ENCODE measurements at places on chromosomes 3 and 15.
A peak's percentile ranks its signal among the peaks of the same experiment; 100 is the strongest.

DNA sequence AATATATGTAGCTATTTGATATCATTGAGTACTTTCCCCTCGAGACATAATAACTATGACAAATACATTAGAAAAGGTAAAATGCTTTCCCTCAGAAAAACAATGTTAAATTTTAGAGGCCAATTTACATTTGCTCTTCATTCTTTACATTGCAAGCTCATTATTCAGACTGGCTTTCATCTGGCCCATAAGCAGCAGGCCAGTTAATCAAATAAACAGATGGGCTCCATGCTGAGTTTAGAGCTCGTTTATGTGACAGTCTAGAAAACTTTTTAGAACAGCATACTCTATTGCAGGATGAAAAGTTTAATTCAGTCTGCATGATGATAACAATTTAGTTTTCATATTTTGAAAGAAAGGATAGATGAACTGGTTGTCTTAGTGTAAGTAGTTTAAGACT lies 150.6 kb downstream of the DUT start:
- peak; percentile 80 for DNase-seq

DNA sequence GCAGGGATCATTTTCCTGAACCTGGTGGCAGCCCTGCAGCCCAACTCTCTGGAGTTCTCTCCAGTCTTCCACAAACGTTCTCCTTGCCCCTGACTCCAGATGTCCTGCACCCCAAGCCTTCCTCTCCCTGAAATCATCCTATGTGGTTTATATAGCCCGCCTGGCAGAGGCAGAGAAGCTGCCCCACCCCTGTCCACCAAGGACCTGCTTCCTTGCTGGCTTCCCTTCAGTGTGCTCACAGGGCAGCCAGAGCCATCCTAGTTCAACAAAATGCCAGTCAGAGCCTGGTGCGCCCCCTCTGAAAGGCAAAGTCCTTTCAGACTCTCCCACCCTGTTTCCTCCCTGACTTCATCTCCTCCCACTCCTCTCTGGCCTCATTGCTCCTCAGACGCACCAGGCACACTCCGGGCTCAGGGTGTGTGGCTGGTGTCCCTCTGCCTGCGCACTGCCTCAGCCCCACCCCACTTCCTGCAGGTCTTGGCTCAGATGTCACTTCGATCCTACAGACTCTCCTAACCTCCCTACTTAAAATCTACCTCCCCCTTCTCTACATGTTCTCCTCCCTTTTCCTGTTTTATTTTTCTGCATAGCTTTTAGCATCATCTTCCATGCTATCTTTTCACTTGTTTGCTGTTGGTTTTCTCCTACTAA lies 5.9 kb downstream of the KBTBD13 start:
- DNase-seq, result no peak

- DNase-seq, result no peak
These were observed 154.9 kb downstream of the CHDH start for GRCh38 chr3:53691349-53691748.

DNA sequence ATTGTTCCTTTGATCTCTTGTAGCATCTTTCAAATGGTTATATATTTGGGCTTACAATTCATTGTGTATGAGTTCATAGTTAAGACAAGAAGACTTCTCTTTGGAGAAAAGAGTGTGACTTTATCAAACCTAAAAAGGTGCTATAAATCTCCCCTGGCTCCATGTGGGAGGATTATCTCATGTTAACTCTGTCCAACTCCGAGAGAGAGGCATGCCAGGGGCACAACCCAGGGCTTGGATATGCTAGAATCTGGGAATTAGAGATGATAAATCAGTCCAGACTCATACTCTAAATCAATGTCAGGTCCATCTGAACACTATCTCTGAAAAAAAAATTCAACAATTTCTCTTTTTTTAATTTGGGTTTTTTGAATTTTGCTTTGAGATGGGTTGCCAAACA lies 462.8 kb downstream of the TUSC7 start:
- DNase-seq, result no peak

GRCh38 chr15:87954793-87955192 lies 301.7 kb downstream of the NTRK3 start:
- DNase-seq, result no peak

DNA sequence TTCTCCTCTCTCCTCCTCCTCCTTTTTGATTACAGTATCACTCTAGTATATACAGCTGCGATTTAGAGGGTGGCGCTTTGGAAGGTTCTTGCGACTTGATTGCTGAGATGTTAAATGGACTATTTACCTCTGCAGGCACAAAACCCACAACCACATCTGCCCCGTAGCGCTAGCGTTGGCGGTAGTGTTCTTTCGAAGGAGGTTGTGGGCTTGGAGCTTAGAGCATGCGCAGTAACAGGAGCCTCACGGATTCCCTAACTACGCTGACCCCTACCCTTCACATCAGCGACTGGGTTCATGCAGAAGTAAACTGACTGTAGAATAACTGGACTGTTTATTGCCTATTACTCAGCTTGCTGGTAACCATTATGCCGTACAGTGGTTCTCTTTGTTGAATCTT lies 58.0 kb downstream of the CGGBP1 start:
- DNase-seq, result no peak

DNA sequence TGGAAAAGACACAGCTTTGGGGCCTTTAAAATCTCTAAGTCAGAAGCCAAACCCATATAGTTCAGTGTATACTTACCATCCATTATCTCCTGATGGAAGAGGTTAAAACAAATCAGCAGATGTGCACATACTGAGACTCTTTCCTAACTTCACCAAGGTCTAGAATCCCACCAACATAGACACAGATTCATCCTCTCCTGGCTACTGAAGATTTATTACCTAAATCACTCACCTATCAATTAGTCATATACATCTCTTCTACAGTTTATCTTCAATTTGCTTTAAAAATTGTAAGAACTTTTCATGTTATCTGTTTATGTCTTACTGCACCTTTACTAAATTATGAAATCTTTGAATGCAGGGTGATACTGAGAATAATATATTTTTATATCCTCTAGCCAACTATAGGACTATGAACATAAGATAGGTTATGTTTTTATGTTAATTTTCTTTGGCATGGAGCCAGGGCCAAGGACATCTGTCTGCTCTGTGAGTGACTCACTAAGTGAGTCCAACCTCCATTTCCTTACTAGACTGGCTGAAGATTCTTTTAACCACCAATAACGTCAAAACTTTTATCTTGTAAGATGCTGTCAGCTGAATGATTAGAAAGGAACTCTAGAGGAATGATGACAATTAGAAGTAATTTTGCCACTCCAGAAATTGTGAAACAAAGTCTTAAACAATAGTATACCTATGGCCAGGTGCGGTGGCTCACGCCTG lies 397.6 kb downstream of the FOXP1 start:
- peak; percentile 82 for DNase-seq

- DNase-seq, result no peak
These were observed 315.1 kb upstream of the PROK2 start for GRCh38 chr3:72100080-72100511.

DNA sequence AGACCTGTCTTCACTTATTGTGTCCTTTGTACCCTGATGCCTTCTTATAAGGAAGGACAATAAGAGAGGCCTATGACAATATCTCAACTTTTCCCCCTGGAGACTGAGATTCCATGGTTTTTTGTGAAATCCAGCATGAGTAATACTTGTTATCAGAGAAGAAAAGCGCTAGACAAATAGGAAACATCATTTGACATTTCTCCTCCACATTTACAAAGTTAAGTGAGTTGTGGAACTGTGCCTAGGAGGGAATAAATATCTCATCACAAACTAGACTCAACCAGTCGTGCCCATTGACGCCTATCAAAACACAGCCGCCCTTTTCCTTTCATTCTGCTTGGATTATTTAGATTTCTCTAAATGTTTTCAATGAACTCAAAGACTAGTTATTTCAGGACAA lies 253.1 kb downstream of the MECOM start:
- DNase-seq, result no peak

DNA sequence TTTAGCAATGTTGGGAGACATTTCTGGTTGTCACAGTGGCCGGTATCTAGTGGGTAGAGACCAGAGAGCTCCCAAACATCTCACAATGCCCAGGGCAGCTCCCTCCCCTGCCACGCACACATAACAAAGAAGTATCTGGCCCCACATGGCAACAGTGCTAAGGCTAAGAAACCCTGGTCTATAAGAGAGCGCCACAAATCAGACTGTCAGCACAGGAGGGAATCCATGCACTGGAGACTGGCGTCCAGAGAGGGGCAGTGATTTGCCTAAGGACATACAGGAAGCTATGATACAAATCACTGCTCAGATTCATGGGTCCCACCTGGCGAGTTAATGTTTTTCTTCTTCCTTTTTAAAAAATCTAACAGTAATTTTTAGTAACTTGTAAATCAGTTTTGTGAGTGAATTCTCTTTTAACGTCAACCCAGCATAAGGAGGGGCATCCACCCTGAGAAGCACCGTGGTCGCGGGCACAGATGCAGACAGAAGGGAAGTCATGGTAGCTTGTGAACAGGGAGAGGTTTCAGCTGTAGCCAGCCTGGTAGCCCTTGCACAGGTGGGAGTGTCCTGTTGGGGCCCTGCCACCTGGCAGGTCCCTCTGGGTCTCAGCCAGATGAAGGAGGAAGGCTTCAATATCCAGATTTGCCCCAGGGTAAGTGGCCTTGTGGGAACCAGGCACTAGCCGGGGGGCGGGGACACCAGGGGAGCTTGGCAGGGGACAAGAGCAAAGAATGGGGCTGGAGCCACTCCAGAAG lies 8.7 kb downstream of the ISG20 start:
- no peak for DNase-seq

DNA sequence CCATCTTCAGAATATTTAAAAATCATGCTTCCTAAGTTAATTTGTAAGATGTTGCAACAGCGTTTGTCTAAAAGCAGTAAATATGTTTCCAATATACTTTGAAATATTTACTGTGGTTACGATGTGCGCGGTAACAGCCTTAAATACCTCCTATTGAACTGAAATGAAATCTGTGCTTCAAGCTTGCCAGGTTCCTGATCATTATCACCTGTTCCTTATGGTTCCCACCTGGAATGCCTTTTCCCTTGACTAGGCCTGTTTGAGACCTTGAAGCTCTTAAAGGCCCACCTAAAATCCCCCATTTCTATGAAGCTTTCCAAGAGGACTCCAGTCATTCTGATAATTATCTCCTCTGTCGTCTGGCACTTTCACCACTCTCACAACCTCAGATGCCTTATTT lies 146.7 kb downstream of the NAALADL2 start:
- DNase-seq, result no peak

DNA sequence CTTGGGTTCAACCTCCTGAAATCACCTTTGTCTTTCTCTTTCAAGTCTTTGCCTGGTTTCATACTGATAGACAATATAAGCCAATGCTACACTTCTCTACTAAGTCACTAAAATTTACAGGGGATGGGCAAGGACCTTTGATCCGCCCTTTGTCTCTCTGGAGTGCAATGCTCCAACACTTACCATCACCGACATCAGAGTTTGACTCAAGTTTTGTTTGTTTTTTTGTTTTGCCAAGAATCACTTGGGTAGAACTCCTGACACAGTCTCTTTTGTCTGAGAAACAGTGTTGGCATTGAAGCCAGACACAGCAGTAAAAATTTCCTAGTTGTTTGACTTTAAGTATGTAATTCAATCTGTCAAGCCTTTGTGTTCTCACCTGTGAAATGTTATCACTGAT lies 29.3 kb downstream of the NFKBIZ start:
- no peak for DNase-seq

DNA sequence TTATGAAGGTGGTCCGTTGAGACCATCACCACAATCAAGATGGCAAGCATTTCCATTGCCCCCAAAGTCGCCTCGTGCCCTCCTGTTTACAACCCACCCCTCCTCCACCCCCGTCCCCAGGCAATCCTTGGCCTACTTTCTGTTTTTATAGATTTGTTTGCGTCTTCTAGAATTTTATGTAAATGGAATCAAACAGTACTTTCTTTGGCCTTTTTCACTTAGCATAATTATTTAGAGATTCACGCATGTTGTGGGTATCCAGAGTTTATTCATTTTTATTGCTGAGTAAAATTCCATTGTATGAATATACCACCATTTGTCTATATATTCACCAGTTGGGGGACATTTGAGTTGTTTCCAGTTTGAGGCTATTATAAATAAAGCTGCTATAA lies 66.6 kb downstream of the LSM3 start:
- DNase-seq, result no peak

GRCh38 chr3:124126436-124127023 lies 134.6 kb upstream of the ROPN1 start:
- no peak for DNase-seq

GRCh38 chr3:24773798-24774197 lies 279.1 kb upstream of the THRB start:
- peak; percentile 41 for DNase-seq

- no peak for DNase-seq
These were observed 955.3 kb downstream of the EPHA3 start for GRCh38 chr3:90062631-90063200.

DNA sequence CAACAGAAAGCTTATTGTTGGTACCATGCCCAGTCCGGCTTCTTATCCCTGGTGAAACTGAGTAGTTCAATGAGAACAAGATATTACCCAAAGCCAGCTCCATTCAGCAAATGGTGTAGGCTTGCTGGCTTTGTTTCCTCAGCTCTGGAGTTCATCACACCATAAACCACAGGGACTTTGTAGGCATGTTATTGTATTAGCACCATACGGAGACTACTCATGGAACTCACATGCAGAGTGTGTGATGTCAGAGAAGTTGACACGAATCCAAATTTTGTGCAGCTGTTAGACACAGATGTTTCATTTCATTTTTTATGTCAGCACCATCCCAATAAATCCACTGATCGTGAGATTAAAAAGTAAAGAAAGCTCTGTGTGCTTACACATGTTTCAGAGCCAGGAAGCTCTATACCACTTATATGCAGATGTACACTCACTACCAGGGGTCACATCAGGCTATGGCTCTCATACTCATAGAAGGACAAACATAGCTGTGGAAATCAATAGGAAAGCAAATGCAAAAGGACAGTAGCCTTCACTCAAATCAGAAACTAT lies 63.4 kb upstream of the LEKR1 start:
- DNase-seq, result peak; percentile 93

- DNase-seq, result no peak
These were observed 36.6 kb downstream of the CPN2 start for GRCh38 chr3:194314388-194315068.

DNA sequence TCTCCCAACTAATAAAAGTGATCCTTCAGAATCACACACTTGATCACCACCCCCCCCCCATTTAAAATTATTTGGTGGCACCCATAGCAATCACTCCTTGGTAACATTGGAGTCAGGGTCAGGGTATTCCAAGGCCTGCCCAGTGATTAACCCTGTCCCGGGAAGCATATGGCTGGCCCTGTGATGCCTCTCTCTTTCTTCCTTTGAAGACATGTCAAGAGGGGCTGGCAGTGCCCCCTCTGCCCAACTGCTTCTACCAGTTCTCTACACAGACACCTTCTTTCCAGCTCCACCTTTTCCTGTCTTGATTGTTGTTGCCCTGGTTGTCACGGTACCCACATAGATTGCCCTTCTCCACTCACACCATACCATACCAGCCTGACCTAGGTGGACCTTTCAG lies 30.9 kb upstream of the MANF start:
- DNase-seq, result no peak

GRCh38 chr3:62999791-63000190 lies 124.6 kb upstream of the CADPS start:
- DNase-seq, result no peak

All from IMR-90 (cell line).